ENCODE measurements at places on chromosomes 2 and 18. TPM values are rescaled to one million over a fixed set of nuclear protein-coding genes. Genes with fewer than 3 reads are reported as not detected.

CYP20A1 gene
- total RNA-seq = 49.4 TPM

NCKAP5 gene
- total RNA-seq = 9.2 TPM

FEV gene
- not detected for total RNA-seq

KANSL1L gene
- 27.6 TPM for total RNA-seq

IL1R2 gene
- total RNA-seq = not detected
